Stimulated activated CD8-positive, alpha-beta memory T cell treated with anti-CD3 and anti-CD28 coated beads, Interleukin-7, amount 100 ng/mL, for 1 hour (primary cell): ENCODE measurements at places on chromosomes 1 and 21.

DNA sequence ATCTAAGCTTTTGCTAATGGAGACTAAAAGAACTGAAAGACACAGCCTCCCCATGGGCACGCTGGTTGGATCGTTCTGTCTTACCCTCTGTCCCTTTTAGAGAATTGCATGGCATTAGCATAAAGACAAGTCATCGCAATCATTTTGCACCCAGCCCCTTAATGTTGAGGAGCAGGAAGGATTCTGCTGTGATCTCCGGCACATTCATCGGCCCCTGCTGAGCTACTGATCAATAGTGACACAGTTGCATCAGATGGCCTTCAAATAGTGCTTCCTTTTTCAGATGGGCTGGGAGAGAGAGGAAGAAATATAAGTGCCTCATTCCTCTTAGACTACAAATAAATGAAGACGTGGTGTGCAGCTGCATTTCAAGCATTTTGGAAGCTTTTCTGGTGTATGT lies 75.4 kb downstream of the NOS1AP start:
- no peak for DNase-seq

DNA sequence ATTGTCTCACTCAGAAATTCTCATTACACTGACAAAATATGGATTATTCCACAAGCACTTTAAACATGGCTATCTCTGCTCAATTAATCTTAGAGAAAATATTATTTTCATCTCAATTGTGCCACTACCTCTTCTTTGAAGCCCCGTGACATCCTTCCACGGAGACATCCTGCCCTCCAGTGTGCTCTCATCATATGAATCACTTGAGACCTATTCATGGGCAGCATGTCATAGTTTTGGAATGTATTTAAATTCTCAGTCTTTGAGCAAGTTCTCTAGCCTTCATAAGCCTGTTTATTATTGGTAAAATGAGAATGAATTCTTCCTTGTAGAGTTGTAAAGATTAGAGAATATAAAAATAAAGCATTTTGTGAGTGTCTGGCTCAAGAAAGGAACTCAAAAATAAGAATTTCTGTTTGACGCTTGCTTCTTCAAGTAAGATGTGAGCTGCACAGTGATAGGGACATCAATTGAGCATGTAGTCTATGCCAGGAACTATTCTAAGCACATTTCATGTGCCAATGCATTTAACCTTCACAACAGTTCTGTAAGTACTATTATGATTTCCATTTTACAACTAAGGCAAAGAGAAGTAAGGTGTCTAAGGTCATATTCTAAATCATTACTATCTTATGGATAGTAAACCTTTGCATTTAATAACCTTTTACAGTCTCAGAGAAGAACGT lies 557.4 kb upstream of the ZRANB2 start:
- DNase-seq = no peak

DNA sequence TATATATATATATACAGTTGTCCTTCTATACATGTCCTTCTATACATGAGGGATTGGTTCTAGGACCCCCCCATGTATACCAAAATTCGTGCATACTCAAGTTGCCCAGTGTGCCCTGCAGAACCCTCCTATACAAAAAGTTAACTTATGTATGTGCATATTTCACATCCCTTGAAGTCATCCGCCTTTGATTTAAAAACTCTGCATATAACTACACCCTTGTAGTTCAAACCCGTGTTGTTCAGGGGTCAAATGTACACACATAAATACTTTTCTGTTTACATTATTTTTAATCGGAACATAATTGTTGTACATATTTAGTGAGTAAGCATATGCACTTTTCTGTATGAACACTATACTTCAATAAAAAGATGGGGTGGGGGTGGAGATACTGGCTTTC lies 7.7 kb upstream of the ABL2 start:
- DNase-seq = no peak

DNA sequence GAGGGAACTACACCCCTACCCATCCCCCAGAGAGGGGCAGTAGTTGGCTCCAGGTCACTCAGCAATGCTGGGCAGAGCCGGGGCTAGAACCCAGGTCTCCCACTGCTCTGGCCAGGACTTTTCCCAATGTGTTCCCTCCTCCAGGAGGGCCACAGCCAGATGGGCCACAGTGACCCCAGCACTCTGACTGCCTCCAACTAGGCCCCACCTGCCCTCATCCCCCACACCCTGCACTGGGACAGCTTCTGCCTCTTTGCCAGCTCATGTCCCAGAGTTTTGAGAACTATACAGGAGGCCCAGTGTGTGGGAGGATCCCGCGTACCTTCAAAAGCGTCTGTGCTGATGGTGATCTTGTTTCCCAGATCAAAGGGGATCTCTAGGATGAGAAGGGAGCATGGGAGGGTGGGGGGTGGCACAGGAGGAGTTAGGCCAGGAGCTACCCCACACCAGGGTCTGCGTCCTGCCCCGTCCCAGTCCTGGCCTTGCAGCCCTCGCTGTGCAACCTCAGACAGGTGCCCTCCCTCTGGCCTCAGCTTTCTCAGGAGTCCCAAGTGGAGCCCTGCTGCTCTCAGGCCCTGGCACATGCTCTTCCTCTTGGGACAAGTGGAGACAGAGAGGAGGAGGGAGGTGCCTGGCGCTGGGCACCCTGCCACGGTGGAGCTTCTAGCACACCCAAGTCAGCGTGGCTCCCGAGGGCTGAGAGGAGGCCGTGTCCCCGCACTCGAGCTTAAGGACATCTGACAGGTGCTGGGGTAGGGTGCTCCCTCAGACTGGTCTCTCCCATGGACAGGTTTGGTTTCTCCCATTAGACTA lies 22.0 kb downstream of the MYOM3 start:
- no peak for DNase-seq

GRCh38 chr1:202745323-202745888 lies 35.2 kb upstream of the SYT2 start:
- DNase-seq = no peak

DNA sequence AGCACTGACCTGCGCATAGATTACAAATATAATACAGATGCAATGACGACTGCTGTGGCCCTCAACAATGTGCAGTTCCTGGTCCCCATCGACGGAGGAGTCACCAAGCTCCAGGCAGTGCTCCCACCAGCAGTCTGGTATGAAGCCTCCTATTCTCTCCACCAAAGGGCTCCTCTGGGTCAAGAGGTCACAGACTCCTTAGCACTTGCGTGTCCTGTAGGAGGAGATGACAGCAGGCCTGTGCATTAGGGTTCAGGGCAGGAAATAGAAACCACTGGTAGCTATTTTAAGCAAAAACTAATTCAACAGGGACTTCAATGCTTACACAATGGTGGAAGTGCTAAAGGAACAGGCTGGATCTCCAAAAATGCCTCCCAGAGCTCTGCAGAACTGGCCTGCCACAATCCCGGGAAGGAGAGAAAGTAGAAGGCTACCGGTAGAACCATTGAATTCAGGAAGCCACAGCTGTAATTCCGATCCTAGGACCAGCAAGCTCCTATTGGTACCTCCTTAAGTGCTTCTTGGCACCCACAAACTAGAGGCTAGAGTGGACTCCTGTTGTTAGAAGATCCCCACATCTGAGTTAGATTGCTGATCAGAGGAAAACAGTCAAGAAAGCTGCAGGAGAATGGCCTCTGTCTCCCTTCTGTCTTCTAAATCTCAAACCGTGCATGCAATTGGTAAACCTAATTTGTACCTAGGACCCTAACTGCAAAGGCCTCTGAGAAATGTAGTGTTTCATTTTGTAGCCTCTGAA lies 12.7 kb upstream of the DYNLT5 start:
- no peak for DNase-seq

DNA sequence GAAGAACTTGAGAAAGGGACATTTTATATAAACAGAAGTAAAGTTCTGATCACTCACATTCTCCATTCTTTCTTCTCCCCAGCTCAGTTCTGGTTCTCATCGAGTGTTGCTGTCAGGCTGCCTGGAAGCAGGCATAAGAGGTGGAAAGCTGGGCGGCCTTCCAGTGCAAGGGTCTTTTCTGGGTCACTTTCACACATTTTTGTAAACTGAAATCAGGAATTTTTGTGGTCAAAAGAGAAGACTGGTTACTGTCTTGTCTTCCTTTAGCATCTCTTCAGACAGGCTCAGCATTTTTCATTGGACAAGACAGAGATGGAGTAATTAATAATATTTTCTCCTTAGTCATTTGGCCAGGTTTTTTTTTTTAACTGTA lies 93.7 kb downstream of the CTH start:
- DNase-seq = no peak

GRCh38 chr1:160363010-160363409 lies 3.9 kb upstream of the NHLH1 start:
- DNase-seq = no peak

DNA sequence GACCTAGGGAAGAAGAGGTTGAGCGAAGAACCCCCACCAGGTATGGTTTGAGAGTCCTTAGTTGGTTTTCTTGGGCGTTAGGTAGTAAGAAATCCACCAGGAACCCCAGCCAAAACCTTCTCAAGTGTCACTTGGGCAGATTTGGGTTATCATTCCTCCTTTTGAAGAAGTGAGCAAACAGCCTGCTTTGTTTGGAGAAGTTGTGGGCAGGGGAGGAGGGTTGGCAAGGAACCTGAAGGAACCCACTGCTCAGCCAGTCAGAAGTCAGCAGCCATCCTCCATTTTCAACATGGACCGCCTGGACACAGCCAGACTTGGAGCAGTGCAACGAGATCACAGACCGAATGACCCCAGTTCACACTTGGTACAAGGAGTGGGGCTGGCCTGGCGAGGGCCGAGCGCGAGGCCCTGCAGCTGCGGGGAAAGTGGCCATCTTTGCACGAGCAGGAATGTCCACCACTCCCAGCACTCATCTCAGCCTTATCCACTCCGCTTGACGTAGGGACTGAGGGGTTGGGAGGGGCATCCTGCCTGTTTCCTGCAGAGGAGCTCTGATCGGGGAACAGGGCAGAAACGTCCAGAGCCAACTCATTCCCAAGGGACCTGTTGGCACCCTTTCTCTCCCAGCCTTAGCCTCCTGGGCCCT lies 7.2 kb downstream of the ADPRS start:
- DNase-seq = no peak

- DNase-seq = no peak
Observed at GRCh38 chr1:155253208-155253607, 2.1 kb downstream of the ENTREP3 start.

- DNase-seq = no peak
Observed at GRCh38 chr1:185961664-185962063, 227.5 kb downstream of the HMCN1 start.

DNA sequence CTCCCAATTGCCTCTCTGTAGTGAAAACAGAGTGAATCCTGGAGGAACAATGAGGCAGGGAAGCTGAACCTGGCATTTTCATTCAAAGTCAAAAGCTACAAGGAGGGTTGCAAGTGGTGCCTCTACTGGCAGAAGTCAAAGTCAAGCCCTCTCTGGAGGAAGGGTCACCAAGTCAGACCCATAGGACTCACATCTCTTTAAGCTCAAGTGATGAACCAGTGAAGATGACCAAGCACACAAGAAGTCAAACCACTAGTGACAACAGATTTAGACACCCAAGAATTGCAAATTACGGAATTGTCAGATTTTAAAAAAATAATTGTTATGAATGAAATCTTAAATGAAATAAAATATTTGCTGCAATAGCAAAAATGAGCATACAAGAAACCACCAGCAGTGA lies 81.1 kb upstream of the ATP1B1 start:
- no peak for DNase-seq

GRCh38 chr21:40200946-40201345 lies 333.7 kb downstream of the PCP4 start:
- DNase-seq = no peak

GRCh38 chr1:19504796-19505692 lies 19.7 kb upstream of the CAPZB start:
- no peak for DNase-seq

GRCh38 chr21:42624095-42624790 lies 29.2 kb upstream of the PDE9A start:
- no peak for DNase-seq

DNA sequence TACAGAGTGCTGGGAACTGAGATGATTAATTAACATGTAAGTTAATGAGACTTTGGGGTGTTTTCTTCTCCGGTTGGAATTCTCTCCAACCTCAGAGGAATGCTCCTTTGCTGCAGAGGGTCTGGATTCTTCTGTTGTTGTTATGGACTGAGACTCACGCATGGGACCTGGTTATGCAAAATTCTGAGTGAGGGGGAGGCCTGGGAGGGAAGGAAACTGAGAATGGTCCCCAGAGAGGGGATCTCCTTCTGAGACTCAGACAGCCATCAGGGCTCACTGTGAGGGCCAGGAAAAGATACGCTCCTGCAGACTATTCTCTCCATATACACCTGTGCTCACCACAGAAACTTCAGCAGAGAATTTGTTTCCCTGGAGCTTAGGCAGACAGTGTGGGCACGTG lies 56.3 kb downstream of the HTR6 start:
- no peak for DNase-seq

GRCh38 chr1:37883671-37884070 lies 24.3 kb upstream of the MTF1 start:
- DNase-seq = no peak

DNA sequence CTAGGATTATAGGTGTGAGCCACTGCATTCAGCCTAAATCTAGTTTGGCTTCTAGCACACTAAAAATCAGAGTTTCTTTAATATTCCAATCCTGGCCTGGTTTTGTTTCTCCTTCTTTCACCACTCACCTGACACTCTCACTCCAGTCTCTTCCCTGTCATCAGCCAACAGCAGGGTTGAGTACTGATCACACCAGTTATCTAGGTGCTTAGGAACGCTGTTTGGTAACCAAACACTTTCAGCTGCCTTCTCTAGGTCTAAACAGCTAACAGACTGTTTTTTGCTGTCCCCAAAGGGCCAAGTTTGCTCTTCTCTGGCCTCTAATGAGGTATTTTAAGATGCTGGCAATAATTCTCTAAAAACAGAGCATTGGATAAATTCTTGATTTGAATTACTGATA lies 17.7 kb upstream of the FRRS1 start:
- no peak for DNase-seq

GRCh38 chr21:18340387-18340942 lies 63.1 kb downstream of the TMPRSS15 start:
- no peak for DNase-seq

- no peak for DNase-seq
Observed at GRCh38 chr1:97918961-97919360, 1.9 kb downstream of the DPYD start.

DNA sequence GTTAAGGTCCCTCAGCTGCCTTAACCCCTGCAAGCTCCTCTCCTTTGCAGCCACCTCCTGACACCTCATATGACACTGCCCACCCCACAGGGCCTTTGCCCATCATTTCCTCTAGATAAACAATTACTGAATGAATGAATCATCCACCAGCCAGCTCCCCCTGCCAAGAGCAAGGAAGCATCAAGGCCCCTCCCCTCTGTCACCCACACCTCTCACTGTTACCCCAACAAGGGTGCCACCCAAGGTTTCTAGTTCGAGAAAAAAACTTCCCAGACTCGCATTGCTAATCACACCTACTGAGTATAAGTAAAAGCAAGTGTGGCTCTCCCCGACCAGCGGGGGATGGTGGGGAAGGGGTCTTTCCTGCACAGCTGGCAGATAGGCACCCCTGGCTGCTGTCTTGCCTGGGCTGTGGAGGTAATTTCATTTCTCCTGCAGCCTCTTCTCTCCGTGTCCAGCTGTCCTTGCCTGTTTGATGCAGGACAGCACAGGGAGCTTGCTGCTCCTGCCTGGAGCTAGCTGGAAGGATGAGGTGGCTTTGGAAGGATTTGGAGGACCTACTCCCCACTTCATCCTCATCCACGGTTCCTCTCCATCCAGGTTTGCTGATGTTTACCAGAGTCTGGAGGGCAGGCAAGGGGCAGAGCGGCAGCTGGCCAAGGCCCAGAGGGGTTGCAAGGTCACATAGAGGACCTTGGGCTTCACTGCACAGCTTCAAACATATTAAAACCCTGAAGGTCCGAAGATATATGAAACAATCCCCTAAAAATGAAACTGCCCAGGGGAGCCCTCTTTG lies 33.1 kb upstream of the LBR start:
- DNase-seq = peak; percentile 37
